Cortex of kidney (tissue), 1 donor: ENCODE measurements at places on chromosomes 2 and 18.

DNA sequence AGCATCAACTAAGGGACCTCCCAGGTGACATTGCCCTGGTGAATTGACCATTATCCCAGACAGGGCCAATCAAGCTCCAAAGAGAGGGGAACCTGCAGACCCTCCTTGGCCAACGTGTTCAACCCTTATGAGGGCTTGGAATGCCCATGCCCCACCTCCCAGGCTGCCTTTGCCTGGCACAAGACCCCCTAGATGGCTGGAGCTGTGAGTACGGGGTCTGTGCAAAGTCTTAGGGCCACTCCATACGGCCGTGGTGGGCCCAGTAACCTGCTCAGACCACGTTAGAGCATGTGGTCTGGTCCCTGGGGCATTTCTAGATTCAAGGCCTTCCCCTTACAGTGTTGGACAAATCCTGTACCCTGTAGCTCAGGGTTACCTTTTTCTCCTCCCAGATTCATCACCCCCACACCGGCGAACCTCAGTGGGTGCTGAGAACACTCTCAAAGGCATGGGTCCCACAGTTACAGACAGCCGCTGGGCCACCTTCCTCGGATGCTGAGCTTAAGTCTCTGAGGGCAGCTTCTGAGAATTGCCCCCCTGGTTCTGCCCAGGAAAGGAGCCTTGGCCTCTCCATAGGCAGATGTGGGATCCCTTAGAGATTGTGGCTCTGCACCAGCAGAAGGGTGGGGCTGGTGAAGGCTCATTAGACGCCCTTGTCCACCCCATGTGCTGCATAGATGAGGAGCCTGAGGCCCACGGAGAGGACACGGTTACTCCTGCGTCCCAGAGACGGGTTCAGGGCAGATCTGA is 18.3 kb upstream of the KCNK3 start:
- no peak for DNase-seq

DNA sequence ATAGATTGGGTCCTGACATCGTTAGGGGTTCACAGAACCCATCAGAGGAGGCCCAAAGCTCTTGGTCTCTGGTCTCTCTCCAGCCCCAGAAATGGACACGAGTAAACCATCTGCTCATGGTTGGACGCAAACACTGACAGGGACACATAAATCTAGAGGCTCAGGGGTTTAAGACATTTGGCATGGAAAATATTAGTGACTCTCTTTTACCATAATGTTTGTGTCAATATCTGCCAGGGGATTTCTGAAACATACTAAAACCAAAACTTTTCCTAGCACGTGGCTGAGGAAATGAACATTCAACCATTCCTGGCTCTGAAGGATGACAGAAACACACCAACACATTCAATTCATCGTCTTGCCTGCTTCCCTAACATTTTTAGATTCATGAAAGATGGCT is 226.2 kb downstream of the SP3 start:
- no peak for DNase-seq

GRCh38 chr2:211534632-211535031 is 978.2 kb downstream of the CPS1 start:
- no peak for DNase-seq

DNA sequence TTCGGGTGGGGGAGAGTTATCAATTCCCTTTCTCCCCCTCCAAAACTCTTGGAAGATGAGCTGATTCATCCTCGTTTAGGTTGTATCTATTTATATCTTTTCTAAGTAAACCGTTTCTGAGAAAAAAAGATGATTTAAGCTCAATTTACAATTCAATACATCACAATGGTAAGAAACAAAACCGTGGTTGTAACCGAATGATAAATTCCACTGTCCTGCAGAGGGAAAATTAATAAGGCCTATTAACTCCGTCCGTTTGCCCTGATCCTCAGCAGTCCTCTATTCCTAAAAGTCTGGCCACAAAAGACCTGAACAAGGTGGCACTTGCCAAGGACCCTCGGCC is 286.2 kb downstream of the TCF4 start:
- DNase-seq = no peak

- DNase-seq = no peak
Observed at GRCh38 chr2:49288113-49288705, 133.9 kb upstream of the FSHR start.

- DNase-seq = peak; percentile 40
Observed at GRCh38 chr2:11344342-11344955, at the start of gene ROCK2. Gene ROCK2 (minus strand): TSS chr2:11344636. CDS start chr2:11344136, 500 bp downstream.

GRCh38 chr18:63971320-63972001 is 1.6 kb downstream of the SERPINB8 start:
- no peak for DNase-seq

GRCh38 chr2:56590611-56591010 is 406.8 kb downstream of the CCDC85A start:
- no peak for DNase-seq

DNA sequence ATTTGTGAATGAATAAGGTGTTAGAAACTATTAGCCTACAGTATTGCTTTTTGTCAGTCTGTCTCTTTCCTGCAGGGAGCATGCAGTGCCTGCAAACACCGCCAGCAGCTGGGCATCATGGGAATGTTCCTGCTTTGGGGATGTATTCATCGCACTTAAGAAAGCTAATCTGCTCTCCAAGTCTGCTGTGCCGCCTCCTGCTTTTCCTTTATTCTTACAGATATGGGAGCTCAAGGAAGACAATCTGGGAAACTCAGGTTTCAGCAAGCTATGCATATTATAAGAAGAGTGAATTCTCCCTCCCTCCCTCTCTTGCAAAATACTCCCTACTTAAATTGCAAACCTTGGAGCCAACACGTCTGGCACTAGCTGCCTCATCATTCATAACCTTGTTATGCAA is 479.2 kb upstream of the ACVR2A start:
- no peak for DNase-seq

GRCh38 chr18:37483984-37484819 is 81.4 kb downstream of the CELF4 start:
- DNase-seq = no peak

GRCh38 chr2:6827566-6828298 is 38.0 kb downstream of the CMPK2 start:
- DNase-seq = no peak
